Activated CD4-positive, alpha-beta T cell treated with anti-CD3 and anti-CD28 coated beads, Interleukin-2, Interleukin-4, amounts not matched to agents 100 ng/mL and 50 ng/mL, durations not matched to agents 16 hours and 8 hours (primary cell): ENCODE measurements at places on chromosomes 2 and 18.
A peak's percentile ranks its signal among the peaks of the same experiment; 100 is the strongest.

DNA sequence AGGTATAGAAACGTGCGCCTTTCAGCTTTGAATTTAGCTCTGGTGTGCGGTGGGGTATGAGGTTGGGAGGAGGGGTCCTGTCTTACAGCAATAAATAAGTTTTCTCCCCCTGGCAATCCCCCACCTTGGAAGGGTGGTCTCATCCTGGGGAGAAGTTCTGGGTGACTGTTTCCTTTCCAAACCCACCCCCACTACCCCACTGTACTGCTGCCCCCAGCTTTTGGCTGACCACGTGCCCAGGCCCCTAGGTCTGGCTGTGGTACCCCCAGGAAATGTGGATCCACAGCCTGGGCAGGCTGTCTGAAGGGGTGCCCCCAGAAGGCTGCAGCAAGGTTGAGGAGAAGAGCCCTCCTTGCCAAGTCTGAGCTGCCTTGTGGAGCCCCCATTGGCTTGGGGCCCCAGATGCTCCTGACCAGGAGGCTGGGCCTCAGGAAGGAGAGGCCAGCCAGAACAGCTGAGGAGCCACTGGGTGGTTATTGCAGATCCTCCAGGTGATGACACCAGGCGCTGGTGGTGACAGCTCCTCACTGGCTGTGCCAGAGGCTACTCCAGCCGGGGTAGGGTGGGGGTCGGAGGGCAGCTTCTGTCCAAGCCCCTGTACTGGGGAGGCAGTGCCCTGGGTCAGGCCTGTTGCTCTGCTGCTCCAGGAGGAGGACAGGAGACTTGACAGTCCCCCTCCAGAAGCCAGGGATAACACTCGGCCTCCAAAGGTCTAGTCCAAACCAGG, 24.2 kb downstream of the CCT7 start:
- no peak for DNase-seq

- DNase-seq: peak; percentile 9
Observed at GRCh38 chr2:53896864-53897263, 37.1 kb upstream of the GPR75 start.

- DNase-seq: no peak
Observed at GRCh38 chr2:239586651-239587310, 186.0 kb upstream of the HDAC4 start.

DNA sequence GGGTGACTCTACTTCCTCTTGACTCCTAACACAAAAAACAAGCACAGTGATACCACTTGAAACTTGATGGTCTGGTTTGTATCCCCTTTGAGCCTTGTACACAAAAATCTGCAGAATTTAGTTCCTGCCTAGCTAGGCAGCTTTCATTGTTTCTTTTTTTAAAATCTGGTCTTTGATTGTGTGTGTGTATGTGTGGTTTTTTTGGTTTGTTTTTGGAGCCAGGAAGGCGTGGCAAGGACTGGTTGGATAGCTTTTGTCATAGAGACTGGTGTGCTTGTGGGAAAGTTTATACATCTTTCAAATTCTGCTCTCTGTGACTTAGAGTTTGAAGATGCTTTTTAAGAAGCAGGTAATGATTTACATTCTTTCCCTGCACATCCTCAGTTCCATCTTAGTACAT, 127.4 kb downstream of the TANC1 start:
- DNase-seq: no peak

DNA sequence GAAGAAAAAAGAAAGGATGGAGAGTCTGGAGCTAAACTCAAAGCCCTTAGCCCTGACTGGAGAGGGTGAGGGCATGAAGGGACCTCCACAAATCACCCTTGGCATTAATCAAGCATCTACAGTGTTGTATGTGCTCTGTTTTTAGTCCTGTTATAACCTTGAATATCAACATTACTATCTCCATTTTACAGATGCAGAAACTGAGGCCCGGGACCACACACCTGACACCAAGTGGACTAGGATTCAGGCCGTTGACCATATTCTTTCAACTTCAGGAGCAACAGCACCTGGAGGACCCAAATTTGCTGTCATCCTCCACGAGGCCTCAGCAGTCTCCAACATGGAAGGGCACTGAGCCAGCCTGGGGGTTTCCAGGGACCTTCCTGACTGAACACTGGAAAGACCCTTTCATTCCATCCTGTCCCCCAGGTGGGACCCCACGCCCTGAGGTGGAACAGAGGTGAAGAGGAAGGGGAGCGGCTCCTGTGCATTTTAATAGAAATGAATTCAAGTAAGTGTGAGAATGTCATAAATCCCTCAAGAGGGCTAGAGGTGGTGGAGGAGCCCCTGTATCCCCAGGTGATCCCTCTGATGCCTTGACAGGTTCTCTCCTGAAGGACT, 41.0 kb downstream of the SERTAD2 start:
- DNase-seq: no peak

GRCh38 chr18:13308369-13308768, 89.8 kb downstream of the LDLRAD4 start:
- DNase-seq: peak; percentile 25

- peak; percentile 33 for DNase-seq
Observed at GRCh38 chr2:9764153-9764778, 79.0 kb upstream of the TAF1B start.

- no peak for DNase-seq
Observed at GRCh38 chr2:44938287-44939105, 3.0 kb upstream of the SIX3 start.

DNA sequence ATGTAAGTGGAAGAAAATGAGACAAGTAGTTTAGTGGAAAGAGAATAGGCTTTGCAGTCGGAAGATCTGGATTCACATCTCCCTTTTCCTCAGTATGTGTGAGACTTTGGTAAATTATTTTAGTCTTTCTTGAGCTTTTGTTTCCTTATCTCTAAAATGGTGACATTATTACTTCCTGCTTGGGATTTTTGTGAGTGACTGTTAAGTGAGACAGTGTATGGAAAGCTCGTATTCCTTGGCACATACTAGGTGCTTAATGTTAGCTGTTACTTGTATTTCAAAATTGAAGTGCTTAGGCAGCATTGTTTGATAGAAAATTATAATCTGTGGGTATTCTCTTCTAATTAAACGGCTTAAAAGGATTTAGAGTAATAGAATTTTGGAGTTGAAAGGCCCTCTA, 2.0 kb downstream of the ZNF638 start:
- no peak for DNase-seq

GRCh38 chr2:10659898-10660568, 29.7 kb downstream of the NOL10 start:
- peak; percentile 32 for DNase-seq

- DNase-seq: no peak
Observed at GRCh38 chr2:138490673-138491494, 10.7 kb upstream of the SPOPL start.

DNA sequence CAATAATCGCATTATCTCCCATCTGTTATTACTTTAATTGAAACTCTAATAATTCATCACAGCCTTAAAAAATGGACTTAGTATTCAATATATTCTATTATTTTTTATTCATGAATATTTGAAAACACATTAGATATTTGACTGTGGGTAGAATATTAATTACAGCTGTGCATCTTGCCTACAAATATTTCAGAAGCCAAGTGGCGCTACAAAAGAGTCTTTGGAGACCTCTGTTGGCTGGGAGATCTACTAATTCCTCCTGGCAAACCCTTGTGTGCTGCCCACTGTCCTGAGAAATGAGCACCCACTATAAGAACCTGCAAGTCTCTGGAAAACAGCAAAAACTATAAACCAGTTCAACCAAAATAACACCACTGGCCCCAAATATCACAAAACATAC, 54.5 kb downstream of the PRELID3A start:
- no peak for DNase-seq

- peak; percentile 11 for DNase-seq
Observed at GRCh38 chr2:206989311-206989710, 50.0 kb downstream of the CPO start.

DNA sequence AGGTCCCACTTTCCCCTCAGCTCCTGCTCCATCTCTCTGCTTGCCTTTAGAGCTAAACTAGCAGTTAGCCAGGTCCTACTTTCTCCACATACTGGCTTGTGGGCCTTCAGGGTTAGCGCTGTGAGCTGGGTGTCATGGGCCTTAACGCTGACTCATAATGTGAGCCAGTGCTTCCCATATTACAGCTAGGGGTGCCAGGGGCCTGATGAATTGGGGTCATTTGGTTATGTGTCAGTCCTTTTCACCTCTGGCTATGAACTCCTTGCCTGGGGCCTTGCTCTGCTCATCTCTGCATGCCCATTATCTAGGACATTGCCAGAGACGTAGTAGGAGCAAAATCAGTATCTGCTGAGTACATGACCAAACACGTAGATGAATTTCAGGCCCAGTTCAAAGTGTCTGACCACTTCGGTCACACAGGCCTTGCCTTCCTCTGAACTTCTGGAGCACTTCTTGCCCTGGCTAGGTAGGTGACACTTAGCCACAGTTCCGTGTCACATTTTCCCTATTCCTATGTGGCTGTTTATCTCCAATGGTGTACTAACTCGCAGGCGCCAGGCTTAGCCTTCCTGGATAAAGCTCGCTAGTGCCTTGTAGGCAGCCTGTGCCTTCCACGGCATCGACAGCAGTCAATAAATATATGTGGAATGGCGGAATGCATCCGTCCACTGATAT, 103.2 kb upstream of the SIX3 start:
- DNase-seq: peak; percentile 46

DNA sequence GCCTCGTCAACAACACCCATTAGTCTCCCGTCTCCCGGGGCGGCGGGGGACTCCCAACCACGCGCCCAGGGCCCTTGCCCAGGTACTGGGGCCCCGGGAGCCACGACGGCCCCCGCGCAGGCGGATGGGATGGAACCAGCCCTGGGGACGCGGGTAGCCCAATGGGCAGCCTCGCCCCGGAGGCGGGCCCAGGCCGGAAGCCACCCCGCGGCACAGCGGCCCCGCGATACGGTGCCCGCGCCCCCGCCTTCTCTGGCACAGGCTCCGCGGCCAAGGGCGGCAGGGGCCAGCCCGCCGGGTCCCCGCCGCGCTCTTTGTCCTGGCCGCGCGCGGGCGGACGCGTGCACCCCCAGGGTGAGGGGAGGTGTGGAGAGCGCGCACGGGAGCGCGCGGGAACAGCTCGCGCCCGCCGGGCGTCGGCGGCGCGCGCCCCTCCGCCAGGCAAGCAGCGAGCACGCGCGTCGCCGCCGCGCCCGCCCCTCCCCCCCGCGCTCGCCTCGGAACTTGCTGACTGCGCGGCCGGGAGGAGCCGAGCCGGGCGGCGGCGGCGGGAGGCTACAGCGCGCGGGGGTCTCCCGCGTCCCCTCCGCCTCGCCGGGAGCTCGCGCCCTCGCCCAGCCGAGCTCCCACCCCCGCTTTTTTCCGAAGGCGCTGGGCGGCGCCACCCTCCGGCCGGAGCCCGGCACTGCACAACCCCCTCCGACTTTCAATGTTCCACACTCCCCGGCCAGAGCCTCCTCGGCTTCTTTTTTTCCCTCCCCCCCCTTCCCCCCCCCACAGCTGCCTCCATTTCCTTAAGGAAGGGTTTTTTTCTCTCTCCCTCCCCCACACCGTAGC, at the start of gene UBE2E3:
TSS of gene UBE2E3 (plus strand) at position 500 of the 837 bp plus-strand sequence. CDS start 1,438 bp downstream, outside the sequence.
- peak; percentile 76 for DNase-seq

DNA sequence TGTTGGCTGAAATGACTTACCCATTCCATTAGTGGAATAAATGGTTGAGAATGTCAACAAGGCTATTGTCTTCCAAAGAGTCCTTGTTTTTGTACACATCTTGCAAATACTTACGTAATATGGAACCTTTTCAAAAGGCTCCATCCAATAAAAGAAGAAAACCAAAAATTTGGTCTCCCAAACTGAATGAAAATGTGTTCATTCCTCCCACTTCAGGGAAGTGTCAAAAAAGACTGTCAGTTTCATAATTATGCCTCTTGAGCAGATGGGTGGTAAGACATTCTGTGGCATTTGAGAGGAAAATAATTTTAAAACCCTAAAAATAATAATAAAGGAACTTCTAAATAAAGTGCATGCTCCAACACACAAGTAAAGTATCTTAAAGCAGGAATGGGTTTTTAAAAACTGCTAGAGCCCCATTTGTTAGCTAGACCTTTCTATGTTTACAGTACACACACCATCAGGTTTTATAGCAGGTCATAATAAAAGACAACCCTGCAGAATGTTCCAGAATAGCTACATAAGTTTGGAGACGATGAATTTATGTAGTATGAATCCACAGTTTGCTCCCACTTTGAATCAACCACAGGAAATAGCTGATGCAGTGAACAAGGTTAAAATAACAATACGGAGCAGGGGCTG, 843.7 kb downstream of the LRRTM4 start:
- no peak for DNase-seq

- DNase-seq: no peak
Observed at GRCh38 chr2:158650646-158651357, 144.3 kb upstream of the DAPL1 start.

GRCh38 chr18:36031903-36032302, 35.5 kb downstream of the RPRD1A start:
- DNase-seq: no peak

GRCh38 chr2:152740743-152741328, 22.4 kb downstream of the ARL6IP6 start:
- peak; percentile 61 for DNase-seq

GRCh38 chr2:103788951-103789350, 1027.1 kb downstream of the TMEM182 start:
- DNase-seq: no peak

DNA sequence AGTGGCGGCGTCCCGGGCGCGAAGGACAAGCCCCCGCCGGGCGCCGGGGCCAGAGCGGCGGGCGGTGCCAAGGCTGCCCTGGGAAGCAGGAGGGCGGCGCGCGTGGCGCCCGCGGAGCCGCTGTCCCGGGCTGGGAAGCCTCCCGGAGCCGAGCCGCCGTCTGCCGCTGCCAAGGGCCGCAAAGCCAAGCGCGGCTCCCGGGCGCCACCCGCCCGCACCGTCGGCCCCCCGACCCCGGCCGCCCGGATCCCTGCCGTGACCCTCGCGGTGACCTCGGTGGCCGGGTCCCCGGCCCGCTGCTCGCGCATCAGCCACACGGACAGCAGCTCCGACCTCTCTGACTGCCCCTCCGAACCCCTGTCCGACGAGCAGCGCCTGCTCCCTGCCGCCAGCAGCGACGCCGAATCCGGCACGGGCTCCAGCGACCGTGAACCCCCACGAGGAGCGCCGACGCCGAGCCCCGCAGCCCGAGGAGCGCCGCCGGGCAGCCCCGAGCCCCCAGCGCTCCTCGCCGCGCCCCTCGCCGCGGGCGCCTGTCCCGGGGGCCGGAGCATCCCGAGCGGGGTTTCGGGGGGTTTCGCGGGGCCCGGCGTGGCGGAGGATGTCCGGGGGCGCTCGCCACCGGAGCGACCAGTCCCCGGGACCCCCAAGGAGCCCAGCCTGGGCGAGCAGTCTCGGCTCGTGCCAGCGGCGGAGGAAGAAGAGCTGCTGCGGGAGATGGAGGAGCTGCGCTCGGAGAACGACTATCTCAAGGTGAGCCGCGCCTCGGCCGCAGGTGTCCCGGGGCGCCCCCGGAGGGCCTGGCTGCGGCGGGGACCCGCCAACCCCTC, 820 bp downstream of the MTCL1 start:
- DNase-seq: no peak

DNA sequence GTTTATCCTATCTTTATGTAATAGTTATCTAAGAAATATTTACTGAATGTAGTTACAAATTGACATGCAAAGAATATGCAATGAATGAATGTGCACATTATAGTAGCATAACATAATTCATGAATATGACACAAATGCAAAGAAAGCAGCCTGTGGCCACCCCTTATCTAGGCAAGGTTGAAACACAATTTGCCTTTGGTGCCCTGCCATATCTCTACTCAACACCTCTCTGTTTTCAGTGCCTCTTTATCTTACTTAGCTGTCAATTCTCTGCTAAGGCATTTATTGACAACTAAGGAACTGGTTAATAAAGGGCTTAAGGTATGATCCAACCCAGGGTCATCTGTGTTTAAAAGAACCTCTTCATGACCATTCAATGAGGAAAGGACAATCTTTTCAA, 18.9 kb downstream of the REV1 start:
- DNase-seq: no peak
